Fibroblast of lung (primary cell): ENCODE measurements at places on chromosomes 12 and 14. TPM values are rescaled to one million over a fixed set of nuclear protein-coding genes. Genes with fewer than 3 reads are reported as not detected.

DNA sequence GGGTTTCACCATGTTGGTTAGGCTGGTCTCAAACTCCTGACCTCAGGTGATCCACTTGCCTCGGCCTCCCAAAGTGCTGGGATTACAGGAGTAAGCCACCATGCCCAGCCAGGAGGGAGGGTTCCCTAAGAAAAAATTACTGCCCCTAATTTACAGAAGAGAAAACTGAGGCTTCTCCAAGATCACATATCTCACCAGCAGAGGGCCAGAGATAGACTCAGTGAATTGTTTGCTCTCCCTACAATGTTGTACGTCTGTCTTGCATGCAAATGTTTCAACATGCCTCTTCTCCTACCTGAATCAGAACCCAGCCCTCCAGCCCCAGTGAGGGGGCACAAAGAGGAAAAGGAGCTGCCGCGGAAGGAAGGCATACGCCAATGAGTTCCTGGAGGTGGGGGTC lies 48.3 kb upstream of the TMEM263 start:
- H3K4me1 ChIP-seq: peaks cover 2% of the 10 kb centered on the region
- no peak overlapping the region for H3K27ac ChIP-seq
- no peak for DNase-seq
- H3K27me3 ChIP-seq: no peaks in the 10 kb centered on the region
- H3K36me3 ChIP-seq: no peaks in the 10 kb centered on the region

DNA sequence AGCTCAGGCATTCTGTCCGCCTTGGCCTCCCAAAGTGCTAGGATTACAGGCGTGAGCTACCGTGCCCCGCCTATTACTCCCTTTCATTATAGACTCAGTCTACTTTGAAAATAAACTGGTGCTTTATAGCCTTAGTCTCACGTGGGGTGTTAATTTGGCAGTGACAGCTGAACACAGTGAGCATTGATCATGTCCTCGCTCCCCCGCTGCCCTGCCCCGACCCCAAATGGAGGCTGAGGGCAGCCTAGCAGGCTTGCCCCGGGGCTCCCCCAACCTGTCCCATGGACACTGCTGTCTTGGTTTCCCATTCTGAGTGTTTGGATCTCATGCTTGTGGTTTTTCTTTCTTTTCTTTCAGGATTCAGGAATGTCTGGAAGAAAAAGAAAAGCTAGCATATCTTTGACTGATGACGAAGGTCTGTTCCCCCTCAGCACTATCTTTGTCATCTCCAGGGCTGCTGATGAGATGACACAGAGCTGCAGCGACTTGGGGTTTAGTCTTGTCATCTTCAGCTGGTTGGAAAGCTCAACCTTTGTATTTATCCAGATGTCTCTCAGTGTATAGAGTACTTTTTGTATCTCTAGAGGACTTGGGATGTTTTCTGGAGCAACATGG lies 42.2 kb downstream of the EP400 start:
- no peaks in the 10 kb centered on the region for H3K27me3 ChIP-seq
- peaks cover 16% of the 10 kb centered on the region for H3K36me3 ChIP-seq
- no peak overlapping the region for H3K27ac ChIP-seq
- DNase-seq: no peak
- H3K4me1 ChIP-seq: no peaks in the 10 kb centered on the region

- H3K4me1 ChIP-seq: no peaks in the 10 kb centered on the region
- no peaks in the 10 kb centered on the region for H3K27me3 ChIP-seq
- H3K27ac ChIP-seq: no peak overlapping the region
Observed at GRCh38 chr12:57261428-57261865, 10.5 kb upstream of the STAC3 start.

DNA sequence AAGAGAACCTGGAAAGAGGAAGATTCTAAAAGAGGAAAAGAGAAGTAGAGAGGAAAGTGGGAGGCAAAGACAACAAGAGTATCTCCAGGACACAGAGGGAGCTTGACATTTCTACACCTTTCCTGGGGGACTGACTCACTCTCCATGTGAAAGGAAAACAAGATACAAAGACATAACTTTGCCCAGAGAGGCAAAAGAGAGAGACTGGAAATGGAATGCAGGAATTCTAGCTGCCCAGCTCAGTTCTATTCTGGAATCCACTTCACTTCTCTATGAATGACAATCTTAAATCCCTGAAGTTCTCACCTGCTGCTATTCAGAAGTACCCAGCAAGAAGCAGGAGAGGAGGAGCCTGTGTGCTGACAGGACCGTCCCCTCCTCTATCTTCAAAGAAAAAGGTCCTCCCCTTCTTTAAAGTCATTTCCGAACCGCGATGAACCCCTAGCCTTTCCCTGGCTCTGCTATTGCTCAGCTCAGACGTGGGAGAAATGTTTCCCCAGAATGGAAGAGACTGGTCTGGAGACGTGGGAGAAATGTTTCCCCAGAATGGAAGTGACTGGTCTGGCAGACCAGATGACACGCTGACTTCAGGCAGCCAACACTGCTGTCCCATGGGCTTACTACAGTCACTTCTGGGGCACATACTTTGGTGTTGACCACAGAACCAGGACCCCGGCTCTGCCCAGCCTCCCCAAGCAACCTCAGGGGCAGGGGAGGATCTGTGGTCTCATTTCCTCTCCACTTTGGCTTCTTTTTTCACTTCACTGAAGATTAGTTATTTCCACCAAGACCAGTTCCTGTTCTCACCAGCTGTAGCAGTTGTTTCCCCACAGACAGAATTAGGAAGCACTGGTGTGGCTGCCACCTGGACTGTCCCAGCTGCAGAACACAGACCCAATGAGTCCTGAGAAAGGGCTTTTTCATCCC lies 8.3 kb downstream of the FMNL3 start:
- peak overlapping the region; percentile 18 for H3K27ac ChIP-seq
- peaks cover 12% of the 10 kb centered on the region for H3K4me1 ChIP-seq
- no peaks in the 10 kb centered on the region for H3K27me3 ChIP-seq

DNA sequence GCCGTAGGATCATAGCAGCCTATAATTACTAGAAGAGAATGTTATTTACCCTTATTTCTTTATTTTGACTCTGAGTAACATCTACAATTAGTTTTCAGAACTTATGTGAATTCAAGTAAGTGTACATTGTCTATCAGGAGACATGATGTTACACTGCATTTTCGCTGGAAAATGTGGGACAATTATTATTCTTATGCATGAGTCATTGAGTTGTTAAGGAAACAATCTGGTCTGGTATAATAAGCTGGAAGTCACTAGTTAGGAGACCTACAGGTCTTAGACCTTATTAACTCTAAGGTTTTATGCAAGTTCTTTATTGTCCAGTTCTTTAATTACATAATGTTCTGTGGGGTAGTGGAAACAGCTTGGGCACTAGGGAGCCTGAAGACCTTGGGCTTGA lies 5.8 kb downstream of the KTN1 start:
- no peak overlapping the region for H3K4me3 ChIP-seq
- peaks cover 16% of the 10 kb centered on the region for H3K4me1 ChIP-seq
- no peak overlapping the region for H3K27ac ChIP-seq
- no peaks in the 10 kb centered on the region for H3K27me3 ChIP-seq
- DNase-seq: peak; percentile 70

DNA sequence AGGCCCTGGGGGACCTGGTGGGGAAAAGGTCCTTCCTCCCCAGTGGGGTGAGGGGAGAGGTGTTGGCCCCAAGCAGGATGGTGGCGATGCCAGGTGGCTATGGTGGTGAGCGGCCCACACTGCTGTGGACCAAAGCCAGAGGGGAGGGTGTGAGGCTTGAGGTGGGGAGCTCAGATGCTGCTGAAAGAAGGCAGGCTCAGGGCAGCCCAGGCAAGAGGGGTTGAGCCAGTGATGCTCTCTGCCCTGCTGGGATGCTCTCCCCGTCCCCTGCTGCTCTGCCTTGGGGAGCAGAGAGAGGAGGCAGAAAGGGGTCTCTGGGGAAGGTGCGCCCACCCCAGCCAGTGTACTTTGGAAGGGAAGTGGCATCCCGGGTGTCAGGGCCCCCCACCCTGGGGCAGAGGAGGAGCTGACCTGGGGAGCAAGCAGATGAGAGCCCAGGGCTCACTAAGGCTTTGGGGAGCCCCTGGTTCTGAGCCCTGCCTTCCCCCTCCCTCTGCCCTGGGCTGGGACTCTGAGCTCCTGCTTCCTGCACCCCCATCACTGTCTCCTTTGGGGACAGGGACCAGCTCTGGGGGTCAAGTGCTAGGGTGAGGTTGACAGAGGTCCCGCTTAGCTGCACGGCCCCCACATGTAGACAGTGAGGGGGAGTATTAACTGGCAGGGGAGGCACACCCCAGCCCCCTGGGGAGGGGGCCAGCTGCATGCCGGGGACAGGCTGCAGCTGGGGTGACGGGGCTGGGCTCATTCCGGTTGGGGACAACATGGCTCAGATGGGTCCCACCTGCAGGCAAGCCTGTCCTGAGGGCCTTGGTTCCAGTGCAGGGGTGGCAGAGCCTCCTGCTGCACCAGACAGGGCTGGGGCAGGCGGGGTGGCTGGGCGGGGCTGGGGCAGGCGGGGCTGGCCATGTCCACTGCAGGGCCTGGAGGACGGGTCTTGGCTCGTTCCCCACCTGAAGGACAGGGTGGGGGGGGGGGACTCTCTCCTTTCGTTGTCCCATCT lies 124.4 kb downstream of the KIF26A start:
- H3K27me3 ChIP-seq: no peaks in the 10 kb centered on the region
- H3K4me1 ChIP-seq: no peaks in the 10 kb centered on the region
- H3K4me3 ChIP-seq: no peak overlapping the region
- DNase-seq: no peak
- H3K36me3 ChIP-seq: no peaks in the 10 kb centered on the region

- no peaks in the 10 kb centered on the region for H3K36me3 ChIP-seq
- no peaks in the 10 kb centered on the region for H3K27me3 ChIP-seq
- no peak for DNase-seq
- no peak overlapping the region for H3K4me3 ChIP-seq
- no peak overlapping the region for H3K27ac ChIP-seq
Observed at GRCh38 chr14:106204063-106204462, 677.7 kb downstream of the TMEM121 start.

Gene CMKLR1
- under 0.01 TPM in 1 of 2 replicates, not detected in the other for total RNA-seq

Gene OTOGL
- total RNA-seq: under 0.01 and 0.17 TPM in 2 replicates
